Caco-2 (cell line): ENCODE measurements at places on chromosomes 16 and 17. TPM values are rescaled to one million over a fixed set of nuclear protein-coding genes. Genes with fewer than 3 reads are reported as not detected.

PTX4 gene
- total RNA-seq = not detected in 2 replicates

KRT27 gene
- total RNA-seq = not detected in 2 replicates

PPM1E gene
- total RNA-seq = 0.09 TPM in 2 replicates

CCL1 gene
- not detected in 2 replicates for total RNA-seq

PROCA1 gene
- total RNA-seq = 4.1 and 4.4 TPM in 2 replicates

NOXO1 gene
- 0.35 and 1.1 TPM in 2 replicates for total RNA-seq

DNA sequence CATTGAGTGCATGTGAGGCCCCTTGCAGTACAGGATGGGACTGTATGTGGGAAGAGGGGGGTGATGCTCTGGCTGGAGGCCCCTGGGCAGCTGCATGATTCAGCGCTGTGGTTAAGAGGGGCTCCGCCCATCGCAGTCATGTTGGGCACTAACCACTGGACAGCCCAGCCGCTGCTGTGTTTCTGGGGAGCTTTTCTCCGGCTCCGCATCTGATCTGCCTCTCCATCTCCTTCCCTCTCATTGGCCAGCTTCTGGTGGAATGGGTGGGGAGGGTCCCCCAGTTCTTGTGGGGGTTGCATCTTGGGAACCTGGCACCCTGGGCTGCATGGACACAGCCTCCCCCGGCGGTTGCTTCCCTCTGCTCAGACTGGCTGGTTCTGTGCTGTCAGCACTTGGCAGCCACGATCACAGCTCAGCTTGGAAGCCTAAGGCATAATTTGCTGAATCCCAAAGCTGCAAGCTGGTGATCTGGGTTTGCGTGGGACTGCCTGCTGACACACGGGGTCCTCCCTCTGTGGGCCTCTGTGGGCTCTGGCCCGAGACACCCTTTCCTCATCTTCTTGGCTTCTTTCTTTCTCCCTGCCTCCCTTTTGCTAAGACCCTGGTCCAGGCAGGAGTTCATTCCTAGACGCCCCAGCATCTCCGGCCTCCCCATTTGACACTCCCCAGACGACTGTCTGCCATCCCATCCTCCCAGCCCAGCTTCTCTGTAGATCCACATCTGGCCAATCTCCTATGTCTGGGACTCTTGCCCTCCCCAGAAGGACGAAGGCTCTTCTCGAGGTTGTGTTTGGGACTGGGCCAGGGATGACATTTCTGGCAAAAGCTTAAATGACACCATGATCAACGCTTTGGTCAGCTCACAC lies 168.3 kb downstream of the SEC14L1 start:
- H3K36me3 ChIP-seq = peaks cover 16% of the 10 kb centered on the region
- no peak overlapping the region for H3K4me3 ChIP-seq
- DNase-seq = no peak

- no peaks in the 10 kb centered on the region; the same call in 1 of the 2 replicates for H3K27me3 ChIP-seq
- H3K36me3 ChIP-seq = no peaks in the 10 kb centered on the region; the same call in 1 of the 2 replicates
- no peak for DNase-seq
- no peak overlapping the region for H3K27ac ChIP-seq
Observed at GRCh38 chr16:84005391-84005790, 37.2 kb downstream of the SLC38A8 start.

GRCh38 chr16:50833929-50834328 lies 92.0 kb downstream of the CYLD start:
- no peaks in the 10 kb centered on the region for H3K4me1 ChIP-seq
- DNase-seq = no peak
- no peak overlapping the region for H3K27ac ChIP-seq
- H3K27me3 ChIP-seq = peaks cover 1% of the 10 kb centered on the region; the same call in 1 of the 2 replicates

- peak; percentile 96 for DNase-seq
- H3K4me3 ChIP-seq = peak overlapping the region; percentile 49
- no peaks in the 10 kb centered on the region for H3K36me3 ChIP-seq
- no peaks in the 10 kb centered on the region for H3K4me1 ChIP-seq
- peak overlapping the region; percentile 91 for H3K27ac ChIP-seq
- H3K27me3 ChIP-seq = no peaks in the 10 kb centered on the region
Observed at GRCh38 chr16:3158510-3159314, 23.9 kb downstream of the ZNF213 start.

DNA sequence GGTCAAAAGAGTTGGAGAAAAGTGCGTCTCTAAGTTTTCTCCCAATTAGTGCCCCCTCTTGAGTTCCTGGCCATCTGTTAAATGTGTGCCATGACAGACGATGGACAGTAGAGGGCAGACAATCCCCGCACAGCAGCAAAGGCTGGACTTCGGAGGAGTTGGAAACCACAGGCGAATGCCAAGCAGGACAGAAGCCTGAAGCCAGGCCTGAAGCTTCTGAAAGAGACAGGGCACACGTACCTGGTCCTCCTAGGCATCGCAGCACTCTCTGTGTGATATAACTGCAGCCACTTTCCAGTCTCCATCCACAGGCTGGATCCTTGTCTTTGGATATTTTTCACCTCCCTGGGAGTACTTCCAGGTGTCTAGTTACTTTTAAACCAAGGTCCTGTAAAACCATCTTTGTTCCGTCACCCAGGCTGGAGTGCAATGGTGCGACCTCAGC lies 14.5 kb downstream of the C17orf100 start:
- no peaks in the 10 kb centered on the region for H3K4me1 ChIP-seq
- no peaks in the 10 kb centered on the region for H3K36me3 ChIP-seq
- H3K27me3 ChIP-seq = no peaks in the 10 kb centered on the region
- peak; percentile 66 for DNase-seq

- no peak overlapping the region for H3K4me3 ChIP-seq
- no peak overlapping the region for H3K27ac ChIP-seq
- no peak for DNase-seq
- no peaks in the 10 kb centered on the region for H3K4me1 ChIP-seq
- H3K36me3 ChIP-seq = no peaks in the 10 kb centered on the region
Observed at GRCh38 chr16:82425661-82426060, 201.1 kb upstream of the CDH13 start.

GRCh38 chr16:50675686-50676610 lies 5.2 kb downstream of the SNX20 start:
- no peak for DNase-seq
- H3K27me3 ChIP-seq = no peaks in the 10 kb centered on the region
- no peak overlapping the region for H3K4me3 ChIP-seq

GRCh38 chr16:55779402-55780094 lies 53.3 kb downstream of the CES1 start:
- no peaks in the 10 kb centered on the region for H3K4me1 ChIP-seq
- DNase-seq = no peak
- H3K27ac ChIP-seq = no peak overlapping the region
- H3K27me3 ChIP-seq = peaks cover 1% of the 10 kb centered on the region; the same call in 1 of the 2 replicates
- no peak overlapping the region for H3K4me3 ChIP-seq

DNA sequence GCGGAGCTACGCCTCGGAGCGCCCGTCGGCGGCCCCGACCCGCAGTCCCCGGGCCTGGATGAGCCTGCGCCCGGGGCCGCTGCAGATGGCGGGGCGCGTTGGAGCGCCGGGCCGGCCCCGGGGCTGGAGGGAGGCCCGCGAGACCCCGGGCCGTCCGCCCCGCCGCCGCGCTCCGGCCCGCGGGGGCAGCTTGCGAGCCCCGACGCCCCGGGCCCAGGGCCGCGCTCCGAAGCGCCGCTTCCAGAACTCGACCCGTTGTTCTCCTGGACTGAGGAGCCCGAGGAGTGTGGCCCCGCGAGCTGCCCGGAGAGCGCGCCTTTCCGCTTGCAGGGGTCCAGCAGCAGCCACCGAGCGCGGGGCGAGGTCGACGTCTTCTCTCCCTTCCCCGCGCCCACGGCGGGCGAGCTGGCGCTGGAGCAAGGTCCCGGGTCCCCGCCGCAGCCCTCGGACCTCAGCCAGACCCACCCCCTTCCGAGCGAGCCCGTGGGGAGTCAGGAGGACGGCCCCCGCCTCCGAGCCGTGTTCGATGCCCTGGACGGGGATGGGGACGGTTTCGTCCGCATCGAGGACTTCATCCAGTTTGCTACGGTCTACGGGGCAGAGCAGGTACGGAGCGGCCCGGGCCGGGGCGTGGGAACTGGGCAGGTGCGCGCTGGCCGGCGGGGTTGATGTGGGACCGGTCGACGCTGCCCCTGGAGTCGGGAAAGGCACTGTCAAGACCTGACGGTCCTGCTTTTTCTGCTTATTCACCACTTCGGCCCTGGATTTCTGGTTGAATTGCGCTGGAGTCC lies 861 bp downstream of the RAB11FIP3 start:
- no peaks in the 10 kb centered on the region for H3K36me3 ChIP-seq
- H3K4me1 ChIP-seq = no peaks in the 10 kb centered on the region; the same call in 1 of the 2 replicates
- H3K27me3 ChIP-seq = no peaks in the 10 kb centered on the region; the same call in 1 of the 2 replicates
- no peak for DNase-seq
- peak overlapping the region; percentile 50 for H3K4me3 ChIP-seq
- H3K27ac ChIP-seq = no peak overlapping the region

DNA sequence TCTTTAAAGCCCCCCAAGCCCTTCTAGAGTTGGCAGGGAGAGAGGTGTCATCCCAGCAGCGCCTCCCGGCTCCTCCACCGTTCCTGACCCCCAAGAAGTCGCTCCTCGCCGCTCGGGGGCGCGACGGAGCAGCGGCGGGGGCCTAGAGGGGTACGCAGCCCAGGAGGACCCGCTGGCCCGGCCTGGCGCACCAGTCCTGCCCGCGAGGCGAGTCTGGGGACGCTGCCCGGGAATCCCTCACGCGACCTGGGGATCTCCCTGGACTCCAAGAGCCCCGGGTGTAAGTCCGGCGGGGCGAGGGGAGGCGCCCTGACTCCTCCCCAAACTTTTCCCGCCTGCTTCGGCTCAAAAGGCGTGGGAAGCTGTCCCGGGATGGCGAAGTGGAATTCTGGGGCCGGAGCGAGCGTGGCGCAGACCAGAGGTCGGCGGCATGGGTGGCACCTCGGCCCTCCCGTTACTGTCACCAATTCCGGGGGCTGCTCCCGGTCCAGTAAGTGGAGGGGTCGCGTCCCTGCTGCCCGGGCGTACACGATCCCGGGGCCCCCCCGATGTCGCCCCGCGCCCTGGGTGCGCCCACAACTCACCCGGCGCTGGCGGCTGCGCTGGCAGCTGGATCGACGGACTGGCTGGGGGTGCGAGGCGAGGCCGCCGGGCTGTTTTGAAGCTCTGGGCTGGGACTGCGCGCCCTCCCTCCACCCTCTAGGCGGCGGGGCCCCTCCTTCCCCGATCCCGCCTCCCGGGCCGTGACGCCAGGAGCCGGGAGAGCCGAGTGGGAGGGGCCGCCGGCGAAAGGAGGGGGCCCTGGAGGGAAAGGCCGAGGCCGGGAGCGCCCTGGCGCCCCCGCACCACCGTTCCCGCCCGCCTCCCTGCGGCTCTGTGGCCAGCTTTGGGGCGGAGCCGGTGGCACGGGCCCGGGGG lies at the start of gene EMP2:
EMP2 (minus strand) TSS at position 634 of the 918 bp plus-strand sequence. CDS start 32,981 bp downstream, outside the sequence.
- H3K27me3 ChIP-seq = no peaks in the 10 kb centered on the region
- peak within 1 kb of the TSS; percentile 93 for H3K27ac ChIP-seq
- peaks cover 49% of the 10 kb centered on the region for H3K4me1 ChIP-seq
- H3K4me3 ChIP-seq = peak within 1 kb of the TSS; percentile 96

DNA sequence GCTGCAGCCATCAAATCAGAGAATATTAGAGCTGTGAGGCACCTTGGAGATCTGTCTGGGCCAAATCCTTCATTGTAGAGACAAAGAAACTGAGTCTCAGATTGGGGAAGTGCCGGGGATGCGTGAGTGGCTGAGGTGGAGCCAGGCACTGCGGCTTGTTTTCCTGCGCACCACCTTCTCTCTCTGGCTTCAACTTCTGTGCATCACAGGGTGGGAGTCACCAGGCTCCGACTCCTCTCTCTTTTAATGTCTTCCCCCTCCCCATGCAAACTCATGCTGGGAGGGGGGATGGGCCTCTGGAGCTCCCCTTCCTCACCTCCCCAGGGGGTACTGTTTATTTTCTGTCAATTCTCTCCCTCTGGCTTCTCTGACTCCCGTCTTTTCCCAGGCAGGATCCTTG lies 8.7 kb upstream of the ETV4 start:
- no peak overlapping the region for H3K4me3 ChIP-seq
- no peaks in the 10 kb centered on the region for H3K36me3 ChIP-seq
- H3K4me1 ChIP-seq = peaks cover 49% of the 10 kb centered on the region
- no peak overlapping the region for H3K27ac ChIP-seq

- DNase-seq = no peak
- no peaks in the 10 kb centered on the region for H3K27me3 ChIP-seq
- H3K27ac ChIP-seq = peak overlapping the region; percentile 65
- peaks cover 6% of the 10 kb centered on the region; the same call in 1 of the 2 replicates for H3K36me3 ChIP-seq
- no peak overlapping the region for H3K4me3 ChIP-seq
Observed at GRCh38 chr16:81451753-81452680, 7.4 kb downstream of the CMIP start.

- no peak overlapping the region for H3K4me3 ChIP-seq
- DNase-seq = no peak
- H3K4me1 ChIP-seq = no peaks in the 10 kb centered on the region
- H3K27ac ChIP-seq = no peak overlapping the region
Observed at GRCh38 chr16:51391798-51392511, 240.9 kb upstream of the SALL1 start.

- H3K36me3 ChIP-seq = no peaks in the 10 kb centered on the region
- no peak overlapping the region for H3K4me3 ChIP-seq
- no peaks in the 10 kb centered on the region; the same call in 1 of the 2 replicates for H3K27me3 ChIP-seq
- H3K27ac ChIP-seq = no peak overlapping the region
Observed at GRCh38 chr17:79595471-79595870, 15.4 kb downstream of the RBFOX3 start.

GRCh38 chr16:66128371-66128770 lies 238.1 kb upstream of the CDH5 start:
- no peaks in the 10 kb centered on the region; the same call in 1 of the 2 replicates for H3K36me3 ChIP-seq
- H3K27me3 ChIP-seq = no peaks in the 10 kb centered on the region
- no peak for DNase-seq
- no peak overlapping the region for H3K4me3 ChIP-seq

GRCh38 chr17:80873307-80873951 lies 118.2 kb upstream of the CHMP6 start:
- H3K4me1 ChIP-seq = no peaks in the 10 kb centered on the region
- peak; percentile 23 for DNase-seq
- H3K27me3 ChIP-seq = no peaks in the 10 kb centered on the region
- no peak overlapping the region for H3K4me3 ChIP-seq
- H3K27ac ChIP-seq = peak overlapping the region; percentile 32

DNA sequence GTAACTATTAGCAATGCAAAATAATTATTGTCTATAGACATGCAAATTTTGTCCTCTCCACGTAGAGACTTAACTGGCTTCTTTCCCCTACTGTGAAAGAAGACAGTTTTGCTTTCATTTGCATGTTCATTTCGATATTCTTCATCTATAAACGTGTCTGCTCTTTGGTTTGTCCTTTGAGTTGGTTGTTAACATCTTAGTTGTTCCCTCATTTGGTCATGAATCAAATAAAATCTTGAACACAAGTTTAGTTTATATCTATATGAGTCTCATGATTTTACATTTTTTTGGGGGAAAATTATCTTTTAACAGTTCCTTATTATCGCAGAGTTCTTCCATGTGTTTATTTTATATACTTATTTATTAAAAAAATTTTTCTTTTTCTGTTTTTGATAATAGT lies 214.4 kb downstream of the UTP18 start:
- H3K36me3 ChIP-seq = no peaks in the 10 kb centered on the region
- H3K4me3 ChIP-seq = no peak overlapping the region
- peaks cover 2% of the 10 kb centered on the region; the same call in 1 of the 2 replicates for H3K27me3 ChIP-seq
- no peak overlapping the region for H3K27ac ChIP-seq
- no peaks in the 10 kb centered on the region for H3K4me1 ChIP-seq

GRCh38 chr17:15134363-15134762 lies 130.8 kb downstream of the PMP22 start:
- no peaks in the 10 kb centered on the region for H3K4me1 ChIP-seq
- H3K27ac ChIP-seq = no peak overlapping the region
- no peak for DNase-seq
- no peak overlapping the region for H3K4me3 ChIP-seq
- H3K27me3 ChIP-seq = no peaks in the 10 kb centered on the region
- H3K36me3 ChIP-seq = no peaks in the 10 kb centered on the region
